ENCODE measurements at places on chromosomes 6 and 20.

- DNase-seq: no peak
Observed at GRCh38 chr6:5531161-5531560, 269.8 kb downstream of the FARS2 start.

GRCh38 chr6:34657037-34657306, 39.6 kb downstream of the ILRUN start:
- no peak for DNase-seq

DNA sequence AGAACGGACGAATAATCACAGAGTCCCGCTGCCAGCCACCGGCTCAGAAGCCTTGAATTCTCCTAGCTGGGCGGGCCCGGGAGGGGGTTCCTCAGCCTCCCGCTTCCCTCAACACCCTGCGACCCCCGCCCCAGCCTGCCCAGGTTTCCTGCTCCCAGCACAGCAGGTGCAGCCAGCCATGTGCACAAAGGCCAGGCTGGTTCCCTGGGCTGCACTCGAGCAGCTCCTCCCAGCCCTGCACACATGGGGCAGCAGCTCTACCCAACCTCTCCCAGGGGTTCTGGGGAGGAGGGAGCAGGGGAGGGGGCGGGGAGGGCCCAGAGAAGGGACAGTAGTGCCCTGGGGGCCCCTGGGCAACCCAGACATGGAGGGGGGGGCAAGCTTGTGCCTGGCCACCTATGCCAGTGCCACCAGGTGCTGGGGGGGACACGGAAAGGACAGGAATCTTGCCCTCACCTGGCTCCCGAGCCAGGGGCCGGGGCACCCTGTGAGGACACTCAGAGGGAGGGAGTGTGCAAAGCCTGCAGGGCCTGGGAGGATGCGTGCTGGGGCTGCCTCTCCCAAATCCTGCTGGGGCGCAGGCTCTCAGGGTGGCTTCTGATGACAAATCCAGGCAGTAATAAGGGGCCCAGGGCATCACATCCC, 1.2 kb upstream of the NTSR1 start:
- DNase-seq: no peak

GRCh38 chr6:3393836-3394202, 63.0 kb downstream of the SLC22A23 start:
- DNase-seq: no peak

DNA sequence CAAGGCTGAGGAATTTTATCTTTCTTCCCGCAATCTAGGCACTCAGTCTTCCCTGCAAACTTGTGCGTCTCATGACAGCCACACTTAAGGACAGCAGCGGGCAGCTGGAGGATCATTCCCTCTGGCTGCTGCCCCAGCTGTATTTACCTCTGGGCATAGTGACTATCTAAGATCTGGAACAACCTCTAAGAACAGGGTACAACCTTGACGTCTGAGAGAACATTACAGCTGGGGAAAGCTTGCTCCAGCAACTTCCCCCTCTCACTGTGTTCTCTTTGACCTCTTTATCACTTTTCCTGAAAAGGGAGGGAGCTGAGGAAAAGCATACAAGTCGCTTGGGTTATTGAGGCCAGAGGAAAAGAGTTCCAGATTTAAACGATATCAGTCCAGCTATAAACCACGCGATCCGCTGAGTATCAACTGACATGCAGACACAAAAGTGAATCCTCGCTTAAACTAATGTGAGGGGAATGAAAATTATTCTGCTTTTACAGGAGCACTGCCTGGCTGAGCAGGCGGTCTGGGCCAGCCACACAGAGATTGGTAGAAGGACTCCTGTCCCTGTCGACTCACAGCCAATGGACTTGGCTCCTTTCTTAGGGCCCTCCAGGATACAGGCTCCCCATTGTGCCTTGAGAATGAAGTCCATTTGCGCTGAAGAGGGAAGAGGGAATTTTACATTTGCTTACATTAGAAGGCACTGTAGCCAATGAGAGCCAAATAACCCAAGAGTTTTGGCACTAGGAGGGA, 153.3 kb downstream of the QRSL1 start:
- DNase-seq: no peak

DNA sequence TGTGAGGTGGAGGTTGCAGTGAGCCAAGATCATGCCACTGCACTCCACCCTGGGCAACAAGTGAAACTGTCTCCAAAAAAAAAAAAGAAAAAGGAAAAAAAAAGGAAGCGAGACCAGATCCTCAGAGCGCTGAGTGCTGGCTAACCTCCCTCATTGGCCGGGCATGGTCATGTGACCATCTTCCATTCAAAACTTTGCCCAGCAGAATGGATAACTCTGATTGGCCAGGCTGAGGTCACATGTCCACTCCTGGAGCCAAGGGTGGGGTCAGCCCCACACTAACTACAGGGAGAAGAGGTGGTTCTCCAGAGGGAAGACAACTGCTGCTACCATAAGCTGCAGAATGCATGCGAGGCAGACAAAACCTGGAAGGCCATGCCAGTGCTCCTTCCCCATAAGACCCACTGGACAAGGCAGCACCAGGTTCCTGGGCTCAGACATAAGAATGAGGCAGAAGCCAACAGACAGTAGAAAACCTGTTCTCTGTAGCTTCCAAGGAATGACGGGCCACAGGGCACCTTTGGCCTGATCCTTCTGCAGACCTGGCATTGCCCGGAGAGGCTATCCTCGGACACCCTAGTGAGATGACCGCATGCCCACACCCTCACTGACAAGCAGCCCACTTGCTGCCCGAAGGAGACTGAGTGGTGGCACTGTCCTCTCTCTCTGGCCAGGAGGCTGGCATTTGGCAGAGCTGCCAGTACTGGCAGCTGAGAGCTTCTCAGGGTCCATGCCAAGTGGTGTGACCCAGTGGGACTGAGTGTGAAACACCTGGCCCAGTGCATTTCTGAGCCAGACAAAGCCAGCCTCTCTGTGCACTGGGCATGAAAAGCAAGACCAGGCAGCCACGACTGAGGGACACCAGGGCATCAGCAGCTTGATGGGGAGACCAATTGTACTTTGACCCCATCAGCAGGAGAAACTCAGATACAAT, 311.9 kb upstream of the SULF2 start:
- DNase-seq: peak; percentile 7

DNA sequence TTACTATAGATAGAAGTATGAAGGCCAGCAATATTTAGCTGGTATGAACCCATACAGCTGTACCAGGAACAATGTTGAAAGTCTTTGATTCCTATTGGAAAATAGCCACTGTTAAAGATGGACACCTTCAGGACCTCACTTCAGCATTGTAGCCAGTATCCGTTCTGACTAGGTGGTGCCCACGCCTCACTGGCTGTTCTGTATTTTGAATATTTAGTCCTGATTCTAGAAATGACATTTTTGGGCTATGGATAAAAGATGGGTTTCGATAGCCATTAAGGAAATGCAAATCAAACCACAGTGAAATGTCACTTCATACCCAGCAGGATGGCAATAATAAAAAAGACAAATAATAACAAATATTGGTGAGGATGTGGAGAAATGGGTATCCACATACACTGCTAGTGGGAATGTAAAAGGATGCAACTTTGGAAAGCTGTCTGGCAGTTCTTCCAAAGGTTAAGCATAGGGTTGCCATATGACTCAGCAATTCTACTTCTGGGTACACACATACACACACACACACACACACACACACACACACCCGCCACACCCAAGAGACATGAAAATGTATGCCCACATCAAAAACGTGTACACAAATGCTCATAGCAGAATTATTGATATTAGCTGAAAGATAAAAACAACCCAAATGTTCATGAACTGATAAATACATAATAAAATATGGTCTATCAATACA, 56.8 kb downstream of the UTRN start:
- DNase-seq: no peak

DNA sequence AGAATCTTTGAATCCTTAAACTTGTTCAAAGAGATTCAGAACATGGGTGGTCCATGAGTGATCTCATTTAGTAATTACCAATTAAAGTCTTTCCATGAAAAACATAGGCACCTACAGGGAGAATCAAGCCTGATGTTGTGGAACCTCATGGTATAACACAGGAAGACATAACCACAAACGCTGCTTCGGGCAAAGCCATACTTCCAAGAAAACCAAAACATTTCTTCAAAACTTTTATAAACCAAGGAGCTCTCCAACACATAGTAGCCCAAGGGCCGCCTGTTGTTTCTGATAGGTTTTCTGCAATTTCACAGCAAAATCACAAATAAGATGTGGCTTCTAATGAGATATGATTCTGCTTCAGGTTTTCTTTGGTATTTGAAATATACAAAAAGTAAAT, 2.5 kb downstream of the CHD6 start:
- no peak for DNase-seq

DNA sequence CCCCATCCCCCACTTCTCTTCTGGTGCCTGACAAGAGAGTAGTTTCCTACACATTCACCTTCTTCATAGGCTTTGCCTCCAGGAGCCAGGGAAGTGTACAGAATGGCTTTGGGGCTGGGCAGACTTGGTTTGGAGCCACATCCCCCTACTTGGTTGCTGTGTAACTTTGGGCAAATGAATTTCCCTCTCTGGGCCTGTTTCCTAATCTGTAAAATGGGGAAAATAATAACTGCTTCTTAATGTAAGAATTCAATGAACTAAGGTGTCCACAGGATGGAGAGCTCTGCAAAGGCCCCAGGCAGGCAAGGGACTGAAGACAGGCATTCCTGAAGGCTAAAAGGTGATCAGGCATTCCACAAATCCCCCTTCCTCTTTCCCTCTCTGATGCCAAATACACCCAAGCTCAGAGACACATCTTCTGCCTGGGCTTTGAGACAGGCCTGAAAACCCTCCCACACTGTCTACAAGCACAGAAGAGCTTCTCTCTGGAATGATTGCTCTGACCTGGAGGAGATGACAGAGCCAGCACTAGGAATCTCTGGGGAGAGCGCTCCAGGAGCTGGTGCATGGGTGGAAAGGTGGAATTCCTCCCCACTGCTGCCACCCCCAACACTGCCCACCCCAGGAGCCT, 6.9 kb upstream of the C20orf203 start:
- DNase-seq: no peak

GRCh38 chr20:22800129-22800528, 215.8 kb upstream of the FOXA2 start:
- DNase-seq: no peak

GRCh38 chr6:149371154-149371553, 28.9 kb upstream of the SUMO4 start:
- no peak for DNase-seq

- DNase-seq: peak; percentile 64
Observed at GRCh38 chr20:17536944-17537444, 5.8 kb upstream of the BFSP1 start.

GRCh38 chr6:56024931-56025330, 149.5 kb upstream of the BMP5 start:
- DNase-seq: no peak

GRCh38 chr6:122839472-122839871, 50.4 kb downstream of the SMPDL3A start:
- DNase-seq: peak; percentile 63

DNA sequence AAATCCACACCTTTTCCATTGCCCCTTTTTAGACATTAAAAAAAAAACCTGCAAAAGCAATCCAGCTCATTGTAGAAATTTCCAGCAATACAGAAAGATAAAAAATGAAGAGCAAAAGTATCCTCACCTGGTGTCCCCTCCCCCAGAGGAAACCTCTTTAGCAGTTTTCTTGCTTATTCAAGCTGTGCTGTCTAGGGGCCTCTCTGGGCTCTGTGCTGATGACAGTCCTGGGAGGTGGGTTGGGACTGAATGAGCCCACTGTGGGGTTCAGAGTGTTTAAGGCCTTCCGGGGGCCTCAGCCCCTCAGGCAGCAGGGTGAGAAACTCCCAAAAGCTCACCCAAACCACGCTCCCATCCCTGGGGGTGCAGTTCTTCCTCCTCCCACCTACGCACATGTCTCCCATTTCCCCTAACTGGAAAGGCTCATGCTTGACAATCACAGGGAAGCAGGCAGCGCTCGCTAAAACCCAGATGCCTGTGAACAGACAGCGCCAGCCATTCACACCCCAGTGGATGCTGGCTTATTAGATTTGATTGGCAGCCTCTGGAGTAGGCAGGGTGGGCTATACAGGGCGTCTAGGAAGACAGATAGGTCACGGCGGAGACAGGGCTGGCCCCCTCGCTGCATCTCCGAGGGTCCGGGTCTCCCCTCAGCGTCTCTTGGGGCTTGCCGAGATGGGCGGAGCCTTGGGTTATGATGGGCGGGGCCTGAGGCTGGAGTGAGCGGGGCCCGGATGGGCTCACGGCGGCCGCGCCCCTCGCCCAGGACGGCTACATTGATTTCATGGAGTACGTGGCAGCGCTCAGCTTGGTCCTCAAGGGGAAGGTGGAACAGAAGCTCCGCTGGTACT, 4.6 kb downstream of the GUCA1A start:
- no peak for DNase-seq

DNA sequence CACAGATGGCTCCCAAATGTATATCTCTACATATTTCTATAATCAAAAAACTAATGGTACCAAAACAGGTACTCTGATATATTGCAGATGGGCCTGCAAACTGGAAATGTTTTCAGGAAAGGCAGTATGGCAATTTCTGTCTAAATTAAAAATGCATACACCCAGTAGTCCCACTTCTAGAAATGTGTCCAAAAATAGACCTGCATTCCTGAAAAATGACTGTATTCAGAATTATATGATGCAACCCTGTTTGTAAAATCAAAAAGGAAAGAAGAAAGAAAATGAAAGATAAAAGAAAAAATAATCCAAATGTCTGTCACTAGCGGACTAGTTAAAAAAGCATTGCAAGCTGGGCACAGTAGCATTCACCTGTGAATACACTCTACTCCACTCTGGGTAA, 12.9 kb upstream of the MICB start:
- DNase-seq: no peak

DNA sequence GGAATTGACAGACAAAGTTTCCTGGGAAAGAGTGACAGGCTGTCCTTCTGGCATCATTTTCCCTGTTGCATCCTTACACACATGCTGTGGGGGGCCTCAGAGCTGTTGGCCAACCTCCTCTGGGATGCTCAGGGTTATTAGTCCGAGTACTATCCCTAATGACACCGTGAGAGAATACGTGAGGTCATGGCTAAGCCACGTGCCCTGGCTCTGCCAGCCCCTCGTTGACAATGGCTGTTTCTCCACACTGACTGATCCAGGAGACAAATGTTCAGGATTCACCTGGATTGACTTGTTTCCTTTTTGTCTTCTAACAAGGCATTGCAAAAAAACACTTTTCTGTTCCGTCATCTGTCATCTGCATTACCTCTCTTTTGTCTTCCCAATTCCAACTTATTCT, 604.6 kb downstream of the TFAP2A start:
- DNase-seq: no peak

GRCh38 chr20:32181606-32182005, 25.9 kb downstream of the PLAGL2 start:
- DNase-seq: no peak

DNA sequence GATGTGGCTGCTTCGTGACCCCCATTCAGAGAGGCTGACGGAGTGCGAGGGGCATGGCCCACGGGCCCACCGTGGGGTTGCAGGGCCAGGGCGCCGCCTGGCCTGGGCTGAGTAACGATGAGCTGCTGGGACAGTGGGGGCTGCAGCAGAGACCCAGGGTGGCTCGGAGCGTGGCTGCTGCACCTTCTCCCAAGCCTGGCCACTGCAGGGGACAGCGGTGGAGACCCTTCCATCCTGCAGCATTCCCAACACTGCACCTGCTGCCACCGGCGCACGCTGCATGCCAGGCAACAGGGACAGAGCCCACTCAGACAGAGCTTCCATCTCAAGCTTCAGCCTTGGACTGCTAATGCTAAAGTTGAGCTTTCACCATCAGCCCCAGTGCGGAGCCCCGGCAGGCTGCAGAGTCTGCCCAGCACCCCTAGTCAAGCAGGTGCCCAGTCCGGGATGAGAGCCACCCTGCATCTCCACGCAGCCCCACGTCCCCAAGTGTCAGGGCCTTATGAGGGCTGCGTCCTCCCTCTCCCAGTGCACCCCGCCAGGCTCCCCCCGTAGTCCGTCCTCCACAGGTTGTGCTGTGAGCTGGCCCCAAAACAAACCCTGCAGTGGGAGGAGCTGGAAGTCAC, 89.4 kb upstream of the AFDN start:
- no peak for DNase-seq
